ENCODE measurements at places on chromosomes 7 and 10. TPM values are rescaled to one million over a fixed set of nuclear protein-coding genes. Genes with fewer than 3 reads are reported as not detected.

The CUZD1 gene
- 3.0 TPM for total RNA-seq

The TRA2A gene
- 184 TPM for total RNA-seq

- no peak overlapping the region for H3K4me3 ChIP-seq
- no peak overlapping the region for H3K27ac ChIP-seq
- H3K4me1 ChIP-seq: no peaks in the 10 kb centered on the region
- H3K27me3 ChIP-seq: no peaks in the 10 kb centered on the region
These were observed 79.1 kb downstream of the CCSER2 start for GRCh38 chr10:84407388-84408049.

DNA sequence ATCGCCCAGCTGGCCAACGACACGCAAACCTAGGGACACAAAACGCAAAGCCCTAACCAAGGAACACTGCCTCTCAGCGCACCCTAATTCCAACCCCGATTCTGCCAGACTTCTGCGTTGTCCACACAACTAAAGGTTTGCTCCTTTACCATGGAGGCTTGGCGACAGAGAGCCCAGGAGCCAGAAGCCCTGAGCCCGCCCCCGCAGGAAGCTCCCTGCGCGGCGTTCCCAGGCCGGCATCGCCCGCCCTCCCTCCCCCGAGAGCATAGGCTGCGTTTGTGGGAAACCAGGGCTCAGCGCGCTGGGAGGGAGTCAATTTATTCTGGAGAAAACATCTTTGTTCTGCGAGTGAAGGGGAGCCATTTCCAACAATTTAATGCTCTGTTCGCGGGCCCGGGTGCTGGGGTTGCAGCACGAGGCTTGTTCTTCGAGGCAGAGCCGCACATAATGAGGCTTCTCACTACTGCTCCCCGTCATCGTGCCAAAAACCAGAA is 103.9 kb downstream of the GRID1 start:
- H3K4me3 ChIP-seq: no peak overlapping the region
- no peaks in the 10 kb centered on the region for H3K4me1 ChIP-seq
- H3K36me3 ChIP-seq: no peaks in the 10 kb centered on the region
- H3K27me3 ChIP-seq: no peaks in the 10 kb centered on the region

GRCh38 chr10:3750006-3750816 is 34.8 kb downstream of the KLF6 start:
- H3K4me3 ChIP-seq: peak overlapping the region; percentile 6
- H3K27me3 ChIP-seq: no peaks in the 10 kb centered on the region
- no peak overlapping the region for H3K27ac ChIP-seq
- peak; percentile 26 for DNase-seq
- peaks cover 8% of the 10 kb centered on the region for H3K4me1 ChIP-seq
- H3K36me3 ChIP-seq: no peaks in the 10 kb centered on the region

DNA sequence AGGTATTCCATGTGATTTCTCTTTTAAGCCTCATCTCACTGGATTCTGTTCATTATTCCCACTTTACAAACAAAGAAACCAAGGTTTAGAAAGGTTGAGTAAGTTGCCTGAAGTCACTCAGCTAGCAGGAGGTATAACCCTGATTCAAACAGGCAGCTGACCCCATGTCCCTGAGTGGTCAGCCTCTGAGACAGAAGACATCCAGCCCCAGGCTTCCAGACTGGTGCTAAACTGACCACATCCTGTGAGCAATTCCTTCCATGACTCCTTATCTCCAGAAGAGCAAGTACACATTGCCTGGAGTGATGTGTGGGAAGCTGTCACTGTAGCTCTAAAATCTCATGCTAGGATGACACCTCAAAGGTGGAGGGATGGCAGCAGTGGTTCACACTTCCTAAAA is 3.7 kb downstream of the PLPP4 start:
- H3K4me1 ChIP-seq: no peaks in the 10 kb centered on the region
- H3K27me3 ChIP-seq: peaks cover 7% of the 10 kb centered on the region
- no peak for DNase-seq
- H3K36me3 ChIP-seq: no peaks in the 10 kb centered on the region
- H3K4me3 ChIP-seq: no peak overlapping the region
